Osteoblast (primary cell): ENCODE measurements at places on chromosomes 5 and 9. TPM values are rescaled to one million over a fixed set of nuclear protein-coding genes. Genes with fewer than 3 reads are reported as not detected.

DNA sequence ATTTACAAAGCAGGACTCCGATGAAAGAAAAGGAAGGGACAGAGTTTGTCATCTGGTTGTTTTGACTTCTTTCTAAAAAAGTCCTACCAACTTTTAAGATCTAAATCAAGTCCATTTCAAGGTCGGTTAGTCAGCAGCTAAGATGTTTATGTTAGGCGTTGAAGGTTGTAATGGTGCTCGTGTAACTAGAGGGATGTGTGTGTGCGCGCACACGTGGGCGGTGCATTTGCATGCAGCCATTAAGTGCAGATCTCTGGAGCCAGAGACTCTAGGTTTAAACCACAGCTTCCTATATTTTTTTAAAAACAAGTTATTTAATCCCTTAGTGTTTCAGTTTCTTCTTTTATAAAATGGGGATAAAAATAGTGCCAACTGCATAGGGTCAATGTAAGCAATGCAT lies 77.0 kb upstream of the SMIM32 start:
- no peak for DNase-seq

DNA sequence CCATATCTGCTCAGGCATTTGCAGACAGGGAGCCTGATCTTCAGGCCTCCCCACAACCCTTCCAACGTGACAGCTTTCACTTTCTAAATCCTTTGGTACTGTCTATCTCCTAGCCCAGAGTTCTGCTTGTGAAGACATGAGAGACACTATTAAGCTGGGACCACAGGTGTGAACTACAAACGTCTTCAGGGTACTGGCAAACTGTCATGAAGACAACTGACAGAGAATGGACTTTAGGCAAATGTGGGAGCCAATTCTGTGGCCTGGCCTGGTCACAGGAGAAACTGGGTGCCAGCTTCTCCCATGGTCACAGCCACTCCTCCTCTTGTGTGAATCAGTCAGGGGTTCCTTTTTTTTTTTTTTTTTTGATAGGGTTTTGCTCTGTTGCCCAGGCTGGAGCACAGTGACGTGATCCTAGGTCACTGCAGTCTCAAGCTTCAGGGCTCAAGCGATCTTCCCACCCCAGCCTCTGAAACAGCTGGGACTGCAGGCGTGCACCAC lies 10.4 kb downstream of the TRIM14 start:
- DNase-seq: no peak

- no peak for DNase-seq
Observed at GRCh38 chr9:26913138-26913668, 20.6 kb upstream of the CAAP1 start.

DNA sequence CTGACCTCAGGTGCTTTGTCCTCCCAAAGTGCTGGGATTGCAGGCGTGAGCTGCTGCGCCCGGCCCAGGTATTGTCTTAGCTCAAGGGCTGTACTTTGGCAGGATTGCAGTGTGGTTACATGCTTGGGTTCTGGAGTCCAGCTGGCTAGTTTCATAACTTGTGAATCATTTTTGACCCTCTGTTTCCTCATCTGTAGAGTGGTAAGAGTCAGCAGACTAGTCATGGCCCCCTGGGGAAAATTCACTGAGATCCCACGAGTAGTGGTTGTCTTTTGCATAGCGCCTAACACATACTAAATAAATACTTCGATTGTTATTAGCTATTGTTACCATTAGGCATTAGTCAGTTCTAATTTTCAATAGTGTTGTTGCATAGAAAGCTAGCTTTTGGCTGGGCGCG lies 14.3 kb downstream of the PTPA start:
- DNase-seq: peak; percentile 95

- DNase-seq: no peak
Observed at GRCh38 chr9:7983490-7983889, 183.9 kb upstream of the DMAC1 start.

- no peak for DNase-seq
Observed at GRCh38 chr5:147989239-147989638, 74.5 kb upstream of the SPINK5 start.

Gene SOX30
- total RNA-seq: under 0.01 TPM in 2 replicates

Gene SLC6A3
- total RNA-seq: not detected in 2 replicates

Gene NOXA1
- 0.36 and 0.88 TPM in 2 replicates for total RNA-seq
